ENCODE measurements at places on chromosomes 1 and 21.

GRCh38 chr1:208185801-208186231, 58.4 kb downstream of the PLXNA2 start:
- no peak for DNase-seq

DNA sequence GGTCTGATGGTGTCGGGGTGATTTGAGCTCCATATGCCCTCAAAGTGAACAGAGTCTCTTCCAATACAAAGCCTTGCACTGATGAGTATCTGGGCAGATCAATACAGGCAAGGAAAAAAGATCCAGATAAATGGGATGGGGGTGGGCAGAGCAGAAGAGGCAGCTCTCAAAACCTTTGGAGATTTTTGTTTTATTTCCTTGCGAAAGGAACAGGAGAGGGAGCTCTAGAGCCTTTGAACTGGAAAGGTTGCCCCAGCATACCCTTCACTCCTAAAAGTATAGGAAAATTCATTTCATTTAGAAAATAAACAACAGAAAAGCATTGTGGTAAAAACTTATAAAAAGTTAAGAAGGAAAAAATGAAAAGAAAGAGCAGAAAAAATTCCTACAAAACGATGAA, 31.4 kb upstream of the OLIG2 start:
- no peak for DNase-seq

- peak; percentile 9 for DNase-seq
Observed at GRCh38 chr1:58779801-58780382, 4.0 kb downstream of the JUN start.

DNA sequence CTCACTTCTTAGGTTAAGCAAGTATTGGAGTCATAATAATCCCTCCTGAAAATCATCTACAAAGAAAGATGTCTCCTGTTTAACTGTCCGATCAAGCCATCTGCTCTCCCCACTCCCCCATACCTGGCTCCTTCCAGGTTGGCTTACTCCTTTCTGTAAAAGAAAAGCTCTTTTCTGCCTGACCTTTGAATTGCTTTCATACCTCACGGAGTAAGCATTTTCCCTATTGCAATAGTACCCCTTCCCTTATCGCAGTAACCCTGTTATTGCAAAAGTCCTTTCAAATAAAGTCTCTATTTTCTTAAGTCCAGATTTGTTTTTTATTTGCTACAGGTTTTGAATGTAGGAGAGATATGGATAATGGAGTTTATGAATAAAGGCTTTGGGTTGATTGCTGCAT, 150.4 kb downstream of the GRIK1 start:
- DNase-seq, result no peak

GRCh38 chr1:215830226-215830810, 263.2 kb downstream of the KCTD3 start:
- no peak for DNase-seq

GRCh38 chr1:15328351-15329103, 81.2 kb upstream of the EFHD2 start:
- no peak for DNase-seq

GRCh38 chr1:8167936-8168335, 141.8 kb upstream of the ERRFI1 start:
- DNase-seq, result no peak

DNA sequence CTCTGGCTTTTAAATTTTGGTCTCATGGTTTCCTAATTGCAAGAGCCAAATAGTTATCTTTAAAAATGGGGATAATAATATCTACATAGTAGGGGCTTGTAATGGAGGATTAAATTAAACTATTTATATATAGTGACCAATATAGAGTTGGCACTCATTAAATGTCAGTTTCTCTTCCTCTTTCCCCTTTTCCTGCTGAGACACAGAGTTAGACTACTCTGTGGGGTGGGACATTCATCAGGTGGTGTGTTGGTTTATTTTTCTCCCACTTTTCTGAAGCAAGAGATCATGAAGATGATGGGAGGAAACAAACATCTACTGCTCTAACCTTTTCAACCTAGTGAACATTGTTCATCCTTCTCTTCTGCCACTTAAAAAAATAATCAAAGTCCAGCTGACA, 17.3 kb upstream of the RAP1A start:
- DNase-seq, result no peak

GRCh38 chr1:95388031-95388430, 154.0 kb downstream of the RWDD3 start:
- DNase-seq, result no peak

GRCh38 chr1:161502641-161503393, 2.4 kb upstream of the FCGR2A start:
- no peak for DNase-seq

- no peak for DNase-seq
Observed at GRCh38 chr1:209318181-209319056, 265.1 kb upstream of the CAMK1G start.

GRCh38 chr21:45220071-45220481, 67.6 kb downstream of the POFUT2 start:
- DNase-seq, result no peak

DNA sequence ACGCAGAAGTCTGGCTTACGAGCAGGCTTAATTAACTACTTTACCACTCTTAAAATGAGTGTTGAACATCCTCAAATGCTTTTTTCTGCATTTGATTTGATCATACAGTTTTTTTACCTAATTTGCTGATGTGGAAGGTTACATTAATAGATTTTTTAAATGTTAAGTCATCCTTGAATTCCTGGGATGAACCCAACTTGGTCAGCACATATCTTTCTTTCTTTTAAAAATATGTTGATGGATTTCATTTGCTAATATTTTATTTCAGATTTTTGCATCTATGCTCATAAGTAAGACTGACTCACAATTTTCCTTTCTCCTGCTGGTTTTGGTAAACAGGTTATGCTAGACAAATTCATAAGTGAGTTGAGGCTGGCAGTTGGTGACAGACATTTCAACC, 82.9 kb downstream of the LHX4 start:
- DNase-seq, result no peak

- DNase-seq, result no peak
Observed at GRCh38 chr1:236129306-236129705, 13.0 kb upstream of the GPR137B start.

- no peak for DNase-seq
Observed at GRCh38 chr1:168085401-168085872, 51.3 kb downstream of the GPR161 start.

DNA sequence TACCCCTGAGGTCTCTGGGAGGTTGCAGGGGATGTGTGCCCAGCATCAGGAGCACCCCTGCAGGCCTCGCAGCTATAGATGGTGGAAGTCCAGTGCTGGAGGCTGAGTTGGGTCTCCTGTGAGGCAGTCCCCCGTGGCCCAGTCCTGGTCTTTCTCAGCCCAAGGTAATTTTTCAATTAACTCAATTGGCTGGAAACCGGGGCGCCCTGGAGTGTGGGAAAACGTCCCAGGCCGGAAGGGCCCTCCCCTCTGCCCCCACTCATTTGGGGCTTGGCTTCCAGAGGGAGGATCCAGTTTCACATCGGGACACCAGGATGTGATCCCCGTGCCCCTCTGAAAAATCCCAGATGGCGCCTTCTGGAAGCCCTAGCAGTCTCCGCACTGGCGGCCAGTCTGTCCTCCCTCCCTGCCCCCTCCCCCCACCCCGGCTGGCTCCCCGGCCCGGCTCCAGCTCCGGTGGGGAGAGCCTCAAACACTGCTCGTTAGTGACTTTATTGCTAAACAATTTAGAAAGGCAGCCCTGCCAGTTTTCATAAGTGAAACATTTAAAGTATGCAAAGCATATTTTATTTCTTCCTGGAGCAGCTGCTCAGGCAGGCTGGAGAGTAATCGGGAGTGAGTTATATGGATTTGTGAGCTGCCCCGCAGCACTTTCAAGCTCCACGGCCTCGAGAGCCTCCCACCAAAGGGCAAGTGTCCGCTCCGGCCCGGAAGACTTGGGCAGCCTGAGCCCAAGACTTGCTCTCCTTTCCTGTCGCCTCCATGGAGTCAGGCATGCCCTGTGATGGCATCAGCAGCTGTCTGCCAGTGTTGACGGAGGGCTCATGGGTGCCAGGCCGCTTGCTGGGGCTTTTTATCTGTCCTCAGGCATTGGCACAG, 208.2 kb upstream of the TMEM51 start:
- no peak for DNase-seq

- peak; percentile 54 for DNase-seq
Observed at GRCh38 chr1:155078469-155079209, at the start of gene EFNA3. Gene EFNA3, plus strand, starts transcription at chr1:155078837. Its CDS starts 105 bp downstream, at chr1:155078942.

DNA sequence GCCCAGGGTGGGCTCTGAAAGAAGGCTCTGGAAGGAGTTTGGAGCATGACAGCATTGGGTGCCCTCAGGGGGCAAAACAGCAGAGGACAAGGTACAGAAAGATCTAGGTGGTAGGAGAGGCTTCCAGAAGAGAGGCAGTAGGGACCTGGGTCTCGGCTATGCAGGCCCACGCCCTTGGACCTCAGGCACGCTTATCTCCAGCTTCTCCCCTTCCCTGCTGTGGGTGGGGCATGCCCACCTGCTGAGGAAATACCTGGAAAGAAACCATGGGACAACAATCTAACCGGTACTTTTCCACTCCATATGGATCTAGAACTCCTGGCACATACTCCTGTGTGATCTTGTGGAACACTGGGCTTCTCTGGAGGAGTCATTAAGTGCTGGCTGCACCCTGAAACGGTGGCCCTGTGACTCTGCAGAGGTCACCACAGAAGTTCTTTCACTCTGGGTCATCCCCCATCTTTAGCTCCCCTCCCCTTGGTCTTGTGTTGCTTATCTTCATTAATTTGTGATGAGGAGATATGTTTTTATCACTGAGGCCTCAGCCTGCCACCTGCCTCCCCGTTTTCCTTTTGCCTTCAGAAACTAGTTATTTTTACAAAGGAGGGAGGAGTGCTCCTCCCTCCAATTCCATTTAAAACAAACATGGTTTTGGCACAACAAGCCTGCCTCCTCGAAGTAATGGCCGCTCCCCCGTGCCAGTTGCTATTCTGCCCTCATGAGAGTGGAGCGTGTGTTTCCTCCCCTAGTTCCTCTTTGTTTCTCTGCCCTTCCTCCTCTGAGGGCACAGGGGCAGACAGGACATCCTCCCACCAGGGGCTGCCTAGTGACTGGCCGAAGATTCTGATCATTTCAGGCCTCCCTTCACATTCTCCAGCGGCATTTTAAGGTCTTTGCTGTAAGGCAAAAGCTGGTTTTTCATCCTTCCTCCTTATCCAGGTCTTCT, 78.0 kb upstream of the ATP5PO start:
- DNase-seq, result no peak

GRCh38 chr1:47696404-47696736, 258.5 kb downstream of the FOXD2 start:
- DNase-seq, result no peak

DNA sequence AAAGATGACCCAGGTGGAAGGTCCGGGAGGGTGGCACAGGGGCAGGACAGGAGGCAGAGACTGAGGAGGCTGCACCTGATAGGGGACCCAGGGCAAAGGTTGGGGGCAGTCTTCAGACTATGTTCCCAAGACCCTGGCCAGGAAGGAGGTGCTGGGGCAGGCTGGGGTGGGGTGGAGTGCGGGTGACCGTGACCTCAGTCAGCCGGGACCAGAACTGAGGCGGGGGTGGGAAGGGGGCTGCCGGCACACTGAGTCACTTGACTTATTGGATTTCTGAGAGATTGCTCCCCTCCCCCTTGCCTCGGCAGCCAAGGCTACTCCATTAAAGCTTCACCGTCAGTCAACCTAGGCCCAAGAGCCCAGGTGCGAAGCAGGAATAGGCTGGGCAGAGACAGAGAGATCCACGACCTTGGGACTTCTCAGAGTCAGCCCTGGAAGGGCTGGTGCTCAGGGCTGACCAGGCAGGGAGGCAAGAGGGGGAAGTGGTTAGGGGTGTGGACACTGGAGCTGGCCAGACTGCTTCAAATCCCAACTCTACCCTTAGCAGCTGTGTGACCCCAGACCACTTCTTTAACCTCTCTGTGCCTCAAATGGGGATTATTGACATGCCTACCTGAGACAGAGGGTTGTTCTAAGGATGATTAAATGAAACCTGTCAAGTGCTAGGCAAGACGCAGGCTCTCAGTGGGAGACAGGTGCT, 47.9 kb upstream of the LAPTM5 start:
- no peak for DNase-seq

- no peak for DNase-seq
Observed at GRCh38 chr1:212077028-212077427, 41.5 kb downstream of the DTL start.

- DNase-seq, result no peak
Observed at GRCh38 chr21:44427241-44428120, 27.8 kb upstream of the LRRC3 start.

DNA sequence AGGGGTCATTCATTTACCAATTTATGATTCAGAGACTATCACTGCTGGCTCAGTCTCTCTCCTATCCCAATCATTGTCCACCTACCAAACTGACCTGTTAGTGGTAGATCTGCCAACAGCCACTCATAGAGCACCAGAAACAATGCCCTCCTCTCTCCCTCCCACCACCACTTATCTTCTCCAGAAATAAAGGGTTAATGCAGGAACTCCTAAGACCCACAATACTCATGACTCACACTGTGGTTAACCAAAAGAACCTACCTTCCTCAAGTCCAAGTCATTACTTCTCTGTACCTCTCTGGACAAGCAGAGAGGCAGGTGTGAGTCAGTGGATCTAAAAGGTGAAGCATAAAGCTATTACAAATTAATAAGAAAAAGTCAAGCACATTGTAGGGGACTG, 40.9 kb upstream of the CAMK1G start:
- DNase-seq, result no peak

GRCh38 chr1:161998811-161999210, 24.9 kb downstream of the OLFML2B start:
- no peak for DNase-seq

GRCh38 chr1:158071138-158071537, 77.7 kb downstream of the KIRREL1 start:
- no peak for DNase-seq

DNA sequence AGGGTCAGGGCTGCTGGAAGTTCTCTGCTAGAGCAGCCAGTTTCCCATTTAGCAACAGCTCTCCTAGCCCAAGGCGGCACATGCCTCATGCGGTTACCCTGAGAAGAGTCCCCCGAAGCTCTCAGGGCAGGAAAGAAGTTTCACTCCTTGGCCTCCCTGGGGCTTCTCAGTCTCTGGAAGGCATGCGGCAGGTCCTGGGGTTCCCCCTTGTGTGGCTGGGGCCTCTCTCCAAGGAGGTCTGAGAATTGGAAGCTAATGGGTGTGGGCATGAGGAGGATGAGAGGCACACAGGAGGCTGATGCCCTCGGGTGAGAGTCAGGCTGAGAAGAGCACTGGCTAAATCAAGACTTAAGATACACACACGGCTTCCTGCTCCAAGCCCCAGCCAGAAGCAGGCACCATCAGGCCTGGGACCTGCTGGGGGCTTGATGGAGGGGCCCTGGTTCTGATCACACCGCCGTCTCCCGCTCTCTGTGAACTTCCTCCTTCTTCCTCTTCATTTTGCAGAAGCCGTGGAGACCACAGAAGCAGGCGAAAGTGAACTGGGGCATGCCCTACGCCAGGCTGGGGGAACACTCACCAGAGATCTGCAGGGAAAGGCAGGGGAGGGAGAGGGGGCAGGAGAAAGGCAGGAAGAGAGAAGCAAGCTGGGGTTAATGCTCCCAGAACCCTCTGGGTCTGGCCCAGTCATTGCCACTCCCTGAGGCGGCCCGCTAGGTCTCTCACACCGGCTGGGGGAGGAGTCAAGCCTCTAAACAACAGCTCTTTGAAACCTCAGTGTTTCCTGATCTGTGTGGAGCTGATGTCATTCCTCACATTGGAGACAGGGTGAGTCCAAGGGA, 15.1 kb downstream of the BLACAT1 start:
- peak; percentile 61 for DNase-seq

Measured in naive thymus-derived CD4-positive, alpha-beta T cell (primary cell).